ENCODE measurements at places on chromosomes 12 and 14.

DNA sequence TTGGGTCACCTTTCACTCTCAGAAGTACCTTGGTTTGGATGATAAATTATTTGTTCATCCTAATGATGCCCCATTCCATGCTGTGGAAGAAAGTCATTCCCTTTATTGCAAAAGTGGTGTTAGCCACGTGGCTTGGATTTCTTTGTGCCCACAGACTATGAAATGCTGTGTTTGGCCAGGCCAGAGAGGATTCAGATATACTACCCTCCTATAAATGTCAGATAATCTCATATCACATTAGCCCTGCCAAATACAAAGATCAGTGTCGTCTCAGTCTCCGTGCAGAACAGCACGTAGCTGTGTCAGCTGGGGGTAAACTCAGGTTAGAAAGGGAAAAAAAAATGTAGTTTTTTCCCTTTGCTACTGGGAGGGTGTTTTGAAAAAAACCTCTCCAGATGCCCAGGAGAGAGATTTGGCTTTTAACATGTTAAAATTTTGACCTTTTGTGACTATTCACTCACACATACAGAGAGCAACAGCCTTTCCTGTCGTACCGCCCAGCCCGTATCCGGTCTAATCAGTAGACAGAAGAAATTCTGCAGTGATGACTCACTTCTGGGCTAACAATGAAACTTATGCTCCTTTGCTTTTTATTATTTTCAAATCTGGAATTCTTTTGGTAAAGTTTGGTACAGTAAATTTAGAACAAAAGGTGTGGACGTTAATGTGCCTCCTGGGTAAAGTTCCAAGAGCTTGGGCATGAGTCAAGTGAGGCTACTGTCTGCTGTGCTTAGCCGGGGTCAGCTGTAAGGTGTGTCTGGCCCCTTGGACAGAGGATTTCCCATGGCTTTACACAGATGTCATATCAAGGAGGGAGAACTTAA is 8.5 kb upstream of the PTPRB start:
- DNase-seq, result no peak

GRCh38 chr14:83071888-83072501 is 1538.3 kb upstream of the SEL1L start:
- no peak for DNase-seq

GRCh38 chr14:47872588-47872987 is 197.2 kb upstream of the MDGA2 start:
- no peak for DNase-seq

GRCh38 chr12:61213646-61214045 is 1046.6 kb upstream of the USP15 start:
- DNase-seq, result peak; percentile 60

- DNase-seq, result no peak
These were observed 663 bp downstream of the WASHC3 start for GRCh38 chr12:102061096-102061559.

GRCh38 chr12:110844551-110845338 is 2.0 kb upstream of the CCDC63 start:
- DNase-seq, result no peak

Data from NCI-H510A (cell line).